CD4-positive, alpha-beta T cell treated with Interleukin-1 beta for 1 hour (primary cell): ENCODE measurements at places on chromosomes 5 and 9.
A peak's percentile ranks its signal among the peaks of the same experiment; 100 is the strongest.

GRCh38 chr9:98391406-98391805, 136.0 kb upstream of the TBC1D2 start:
- DNase-seq = no peak

GRCh38 chr9:122364783-122365150, 6.1 kb upstream of the PTGS1 start:
- DNase-seq = no peak

- DNase-seq = peak; percentile 39
Measured at GRCh38 chr9:134344068-134344799, 18.0 kb downstream of the RXRA start.

DNA sequence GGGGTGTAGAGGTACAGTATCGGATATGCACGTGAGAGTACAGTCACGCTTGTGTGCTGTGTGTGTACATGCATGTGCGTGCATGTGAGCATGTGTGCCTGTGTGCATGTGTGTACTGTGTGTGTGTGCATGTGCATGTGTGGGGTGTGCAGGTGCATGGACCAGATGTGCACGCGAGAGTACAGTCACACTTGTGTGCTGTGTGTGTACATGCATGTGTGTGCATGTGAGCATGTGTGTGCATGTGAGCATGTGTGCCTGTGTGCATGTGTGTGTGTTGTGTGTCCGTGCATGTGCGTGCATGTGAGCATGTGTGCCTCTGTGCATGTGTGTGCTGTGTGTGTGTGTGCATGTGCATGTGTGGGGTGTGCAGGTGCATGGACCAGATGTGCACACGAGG, 10.3 kb downstream of the SLC6A19 start:
- no peak for DNase-seq

DNA sequence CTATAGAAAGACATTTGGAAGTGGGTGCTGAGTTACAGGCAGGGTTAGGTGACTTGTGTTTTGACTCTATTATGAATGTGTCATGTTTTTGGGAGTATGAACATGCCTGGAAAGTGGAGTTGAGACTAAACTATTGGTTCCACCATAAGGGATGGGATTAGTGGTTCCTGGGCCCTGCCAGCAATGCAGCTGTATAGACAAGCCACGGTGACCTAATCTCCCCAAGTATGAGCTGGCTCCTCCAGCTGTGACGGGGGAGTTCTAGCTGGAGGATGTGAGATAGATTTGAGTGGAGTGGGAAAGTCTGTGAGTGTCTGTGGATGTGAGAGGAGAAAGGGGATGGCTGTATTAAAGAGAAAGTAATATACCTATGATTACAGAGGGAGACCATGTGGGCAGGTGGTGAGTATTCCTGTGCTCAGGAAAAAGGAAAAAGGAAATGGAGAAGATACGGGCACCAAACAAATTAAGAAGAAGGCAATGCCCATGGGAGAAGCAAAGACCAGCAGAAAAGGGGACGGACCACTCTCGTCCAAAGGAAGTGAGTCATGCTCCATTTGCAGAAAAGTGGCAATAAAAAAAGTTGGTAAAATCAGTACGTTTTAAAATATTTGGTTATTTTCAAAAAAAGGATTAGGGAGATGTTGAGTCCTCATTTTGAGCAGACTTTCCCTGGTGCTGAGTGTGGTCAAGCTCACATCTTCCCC, 48.3 kb upstream of the ICE1 start:
- DNase-seq = no peak

DNA sequence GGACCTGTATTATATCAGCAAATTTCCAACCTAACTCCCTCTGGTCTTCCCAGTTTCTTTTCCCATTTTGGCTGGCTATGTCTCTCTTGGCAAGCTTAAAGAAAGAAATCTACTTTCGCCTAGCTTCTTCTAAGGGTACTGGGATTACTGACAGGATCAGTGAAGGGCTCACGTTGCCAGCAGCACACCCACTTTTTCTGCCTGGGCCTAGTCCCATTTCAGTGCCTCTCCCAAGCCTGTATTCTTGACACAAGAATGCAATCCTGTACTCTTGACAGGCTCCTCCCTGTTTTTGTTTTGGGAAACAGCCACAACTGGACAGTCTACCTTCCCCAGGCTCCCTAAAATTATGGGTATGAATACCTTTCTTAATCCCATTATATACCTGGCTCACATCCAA, 170.5 kb downstream of the EPB41L4A start:
- DNase-seq = no peak

- no peak for DNase-seq
Measured at GRCh38 chr5:81751836-81752643, 1.1 kb upstream of the SSBP2 start.

- peak; percentile 34 for DNase-seq
Measured at GRCh38 chr5:177382423-177383029, 1.7 kb upstream of the SLC34A1 start.

DNA sequence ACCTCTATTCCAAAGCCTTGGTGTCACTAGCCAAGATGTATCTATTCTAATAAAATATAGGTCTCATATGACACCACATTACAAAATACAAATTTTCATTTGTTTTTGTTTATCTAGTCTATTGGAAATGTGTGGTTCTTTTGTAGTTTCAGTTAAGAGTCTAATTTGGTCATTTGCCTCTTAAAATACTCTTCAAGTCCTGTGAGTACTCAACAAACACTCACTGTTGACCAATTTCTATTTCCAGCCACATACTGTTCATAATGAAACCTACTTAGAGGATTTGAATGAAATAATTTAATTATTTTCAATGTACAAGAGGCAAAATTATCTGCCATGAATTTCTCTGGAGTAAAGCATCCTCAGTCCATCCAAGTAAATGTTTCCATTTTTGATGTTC, 40.6 kb downstream of the SLC1A3 start:
- DNase-seq = no peak

GRCh38 chr9:136808075-136808805, 492 bp downstream of the RABL6 start:
- DNase-seq = peak; percentile 51

DNA sequence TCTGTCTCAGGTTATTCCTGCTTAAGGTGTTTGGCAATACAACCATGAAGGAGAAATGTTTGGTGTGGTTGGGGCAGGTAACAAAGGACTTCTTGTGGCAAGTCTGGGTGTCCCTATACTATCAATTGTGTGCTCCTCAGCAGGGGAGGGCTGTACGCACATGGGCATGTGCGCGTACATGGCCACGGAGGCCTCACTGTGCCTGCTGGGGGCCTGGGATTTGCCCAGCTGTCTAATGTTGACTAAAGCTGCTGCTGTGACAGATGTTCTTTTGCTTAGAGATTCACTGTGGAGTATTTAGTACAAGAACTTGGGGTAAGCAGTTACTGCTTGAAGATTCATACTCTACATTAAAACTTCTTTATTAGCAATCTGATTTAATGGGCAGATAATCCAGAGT, 97.5 kb downstream of the HSPA4 start:
- no peak for DNase-seq

DNA sequence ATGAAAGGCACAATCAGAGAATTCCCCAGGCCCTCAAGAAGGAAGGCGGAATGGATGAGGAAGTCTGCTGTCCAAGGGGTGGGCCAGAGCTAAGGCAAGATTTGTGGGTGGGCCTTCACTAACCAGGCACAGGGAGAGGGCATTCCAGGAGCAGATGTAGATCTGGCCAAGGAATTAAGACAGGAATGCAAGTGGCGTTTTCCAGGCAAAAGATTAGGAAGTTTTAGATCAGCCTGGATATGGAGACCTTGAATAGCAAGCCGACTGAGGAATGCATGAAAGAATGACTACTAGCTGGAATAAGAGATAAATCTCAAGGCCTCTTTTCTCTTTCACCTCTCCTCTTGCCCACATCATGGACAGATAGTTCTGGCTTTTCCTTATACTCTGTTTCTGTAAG, 68.5 kb downstream of the GHR start:
- DNase-seq = no peak

DNA sequence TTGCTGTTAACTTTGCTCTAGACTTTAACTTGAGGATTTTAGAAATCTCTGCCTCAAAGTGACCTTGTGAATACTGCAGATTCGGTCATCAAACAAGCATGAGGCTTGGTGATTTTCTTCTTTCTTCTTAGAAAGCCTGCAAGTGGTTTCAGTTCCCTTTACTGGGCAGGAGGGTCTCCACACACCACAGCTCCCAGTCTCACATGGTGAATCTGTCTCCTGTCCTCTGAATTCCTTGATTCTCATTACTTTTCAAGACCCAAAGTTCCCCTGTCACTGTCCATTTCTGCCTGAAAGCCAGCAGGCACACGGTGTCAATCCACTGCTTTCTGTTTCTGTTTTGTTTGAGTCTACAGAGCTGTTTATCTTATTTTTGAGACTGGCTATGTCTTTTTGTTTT, 14.1 kb downstream of the HSPB3 start:
- no peak for DNase-seq

- DNase-seq = no peak
Measured at GRCh38 chr9:82404881-82405280, 416.3 kb downstream of the SPATA31D1 start.

- no peak for DNase-seq
Measured at GRCh38 chr5:116225281-116225922, 140.6 kb downstream of the COMMD10 start.

DNA sequence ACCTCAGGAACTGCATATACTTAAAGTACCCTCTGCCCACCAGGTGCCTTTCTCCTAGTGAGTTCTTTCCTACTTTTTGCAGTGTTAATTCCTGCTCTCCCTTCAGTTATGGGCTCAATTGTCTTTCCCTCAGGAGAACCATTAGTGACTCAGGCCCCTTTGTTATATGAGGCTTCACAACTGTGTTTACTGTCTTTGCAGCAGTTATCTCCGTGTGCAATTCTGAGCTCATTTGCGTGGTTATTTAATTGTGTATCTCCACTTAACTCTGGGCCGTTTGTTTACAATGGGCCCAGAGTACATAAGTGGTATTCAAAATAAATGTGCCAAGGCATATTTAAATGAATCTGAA, 9.6 kb downstream of the FBXO38 start:
- no peak for DNase-seq

DNA sequence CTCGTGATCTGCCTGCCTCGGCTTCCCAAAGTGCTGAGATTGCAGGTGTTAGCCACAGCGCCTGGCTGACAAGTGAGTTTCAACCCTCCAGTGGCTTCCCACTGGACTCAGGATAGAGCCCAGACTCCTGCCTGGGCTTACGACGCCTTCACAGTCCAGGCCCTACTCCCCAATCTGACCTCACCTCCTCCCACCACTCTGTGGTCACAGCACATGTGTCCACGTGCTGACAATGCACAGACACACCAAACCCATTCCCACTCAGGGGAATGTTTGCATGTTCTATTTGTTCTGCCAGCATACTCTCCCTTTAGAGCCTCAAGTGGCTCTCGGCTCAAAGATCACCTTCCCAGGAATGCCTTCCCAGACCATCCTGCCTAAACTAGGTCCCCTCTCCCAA, 31.1 kb upstream of the TRIM14 start:
- no peak for DNase-seq
